ELR (cell line): ENCODE measurements at places on chromosomes 13 and 19.

DNA sequence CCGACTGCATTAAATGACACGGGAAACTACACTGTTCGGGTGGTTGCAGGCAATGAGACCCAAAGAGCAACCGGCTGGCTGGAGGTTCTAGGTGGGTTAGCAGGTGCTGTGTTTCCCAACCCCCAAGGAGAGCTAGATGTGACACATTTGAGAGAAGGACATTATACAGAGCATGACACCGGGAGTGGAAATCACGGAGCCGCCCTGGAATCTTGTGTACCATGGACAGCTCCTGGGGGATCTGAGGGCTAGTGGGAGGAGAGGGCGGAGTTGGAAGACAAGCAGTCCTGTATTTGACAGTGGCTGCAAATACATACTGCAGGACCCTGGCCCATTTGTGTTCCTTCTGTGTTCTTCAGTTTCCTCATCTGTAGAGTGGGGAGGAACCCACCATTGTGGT is 2.3 kb downstream of the CEACAM18 start:
- DNase-seq = peak; percentile 10

DNA sequence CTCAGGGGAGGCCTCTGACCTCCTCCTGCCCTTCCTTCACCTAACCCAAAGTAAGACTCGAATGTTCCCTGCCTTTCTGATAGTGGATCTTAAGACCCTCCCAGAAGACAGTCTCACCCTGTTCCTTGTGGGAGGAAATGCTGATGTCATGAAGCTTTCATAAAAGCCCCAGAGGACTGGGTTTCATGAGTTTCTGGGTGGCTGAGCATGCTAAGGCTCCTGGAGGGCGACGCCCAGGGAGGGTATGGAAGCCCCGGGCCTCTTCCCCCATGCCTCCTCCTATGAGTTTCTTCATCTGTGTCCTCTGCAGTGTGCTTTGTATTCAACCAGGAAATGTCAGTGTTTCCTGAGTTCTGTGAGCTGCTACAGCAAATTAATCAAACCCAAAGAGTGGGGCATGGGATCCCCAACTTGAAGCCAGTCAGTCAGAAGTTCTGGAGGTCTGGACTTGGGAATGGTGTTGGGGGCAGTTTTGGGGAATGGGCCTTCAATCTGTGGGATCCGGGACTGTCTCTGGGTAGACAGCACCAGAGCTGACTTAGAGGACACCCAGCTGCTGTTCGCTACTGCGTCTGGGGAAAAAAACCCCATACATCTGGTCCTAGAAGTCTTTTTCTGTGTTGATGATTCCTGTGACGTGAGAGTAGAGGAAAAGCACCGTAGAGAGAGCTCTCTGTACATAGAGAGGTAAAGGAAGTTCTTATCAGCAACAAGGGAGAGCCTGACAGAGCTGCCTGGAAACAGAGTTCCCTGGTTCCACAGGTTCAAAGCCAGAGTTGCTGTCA is 2.0 kb upstream of the LILRB2 start:
- DNase-seq = no peak

GRCh38 chr19:5706876-5707573 is 12.9 kb downstream of the LONP1 start:
- no peak for DNase-seq

- no peak for DNase-seq
Measured at GRCh38 chr19:28435551-28436271, 777.2 kb downstream of the UQCRFS1 start.

DNA sequence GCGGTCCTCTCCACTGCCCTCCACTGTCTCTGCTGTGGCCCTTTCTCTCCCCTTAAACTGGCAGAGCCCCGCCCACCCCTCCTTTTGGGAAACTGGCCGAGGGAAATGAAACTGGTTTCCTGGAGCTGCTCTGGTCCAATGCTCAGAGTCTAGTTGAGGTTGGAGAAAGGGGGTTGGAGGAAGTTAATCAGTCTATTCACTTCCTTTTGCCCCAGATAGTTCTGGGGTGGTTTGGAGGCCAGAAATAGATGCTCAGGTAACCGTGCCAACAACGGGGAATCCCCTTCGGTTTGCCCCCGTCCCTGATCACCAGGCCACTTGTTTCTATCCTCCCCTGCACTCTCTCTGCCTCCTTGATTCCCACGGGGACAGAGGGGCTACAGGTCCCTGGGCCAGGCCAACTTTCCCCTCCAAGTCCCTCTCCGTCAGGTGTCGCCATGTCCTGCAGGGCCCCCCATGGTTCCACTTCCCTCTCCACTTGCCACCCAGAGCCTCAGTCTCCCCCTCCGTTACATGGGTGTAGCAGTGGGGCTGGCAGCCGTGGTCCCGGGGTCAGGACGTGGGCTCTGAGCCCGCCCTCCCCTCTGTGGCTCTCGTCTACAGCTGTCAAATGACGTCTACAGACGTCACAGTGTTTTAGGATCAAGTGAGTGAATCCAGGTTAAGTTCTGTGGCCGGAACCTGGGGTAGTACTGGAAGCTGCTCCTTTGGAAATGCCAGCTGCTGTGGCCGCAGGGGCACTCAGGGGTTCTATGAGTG is at the start of gene IL4I1:
Gene IL4I1, minus strand, starts transcription at position 25 of the 759 bp plus-strand sequence. CDS start 727 bp downstream, outside the sequence.
- DNase-seq = peak; percentile 40
